ENCODE measurements at places on chromosomes 4 and X.

- no peak for DNase-seq
These were observed 2.8 kb downstream of the UPRT start for GRCh38 chrX:75276666-75277065.

- no peak for DNase-seq
These were observed 15.3 kb downstream of the CPZ start for GRCh38 chr4:8607603-8608481.

- DNase-seq, result no peak
These were observed 634.6 kb upstream of the FTHL17 start for GRCh38 chrX:31706466-31706865.

DNA sequence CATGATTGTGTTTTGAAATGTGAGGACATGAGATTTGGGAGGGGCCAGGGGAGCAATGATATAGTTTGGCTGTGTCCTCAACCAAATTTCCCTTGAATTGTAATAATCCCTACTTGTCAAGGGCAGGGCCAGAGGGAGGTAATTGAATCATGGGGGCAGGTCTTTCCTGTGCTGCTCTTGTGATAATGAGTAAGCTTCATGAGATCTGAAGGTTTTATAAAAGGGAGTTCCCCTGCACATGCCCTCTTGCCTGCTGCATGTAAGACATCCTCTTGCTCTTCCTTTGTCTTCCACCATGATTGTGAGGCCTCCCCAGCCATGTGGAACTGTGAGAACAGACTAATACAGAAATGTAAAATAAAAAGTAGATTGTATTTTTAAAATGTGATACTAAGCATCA is 1294.9 kb downstream of the ADGRL3 start:
- no peak for DNase-seq

DNA sequence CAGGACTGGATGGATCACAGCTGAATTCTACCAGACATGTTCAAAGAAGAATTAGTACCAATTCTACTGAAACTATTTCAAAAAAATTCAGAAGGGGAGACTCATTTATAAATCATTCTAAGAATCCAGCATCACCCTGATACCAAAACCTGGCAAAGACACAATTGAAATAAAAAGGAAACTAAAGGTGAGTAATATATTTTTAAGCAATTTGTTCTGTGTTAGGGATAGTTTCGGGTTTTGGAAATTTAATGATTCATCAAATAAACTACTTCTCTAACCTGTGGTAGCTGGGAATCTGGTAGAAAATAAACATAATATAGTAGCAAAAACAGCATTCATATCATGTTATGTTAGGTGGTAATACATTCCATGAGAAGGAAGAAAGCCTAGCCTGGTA is 662.2 kb upstream of the BOD1L1 start:
- DNase-seq, result no peak

- DNase-seq, result no peak
These were observed 46.0 kb downstream of the HADH start for GRCh38 chr4:108035691-108036090.

DNA sequence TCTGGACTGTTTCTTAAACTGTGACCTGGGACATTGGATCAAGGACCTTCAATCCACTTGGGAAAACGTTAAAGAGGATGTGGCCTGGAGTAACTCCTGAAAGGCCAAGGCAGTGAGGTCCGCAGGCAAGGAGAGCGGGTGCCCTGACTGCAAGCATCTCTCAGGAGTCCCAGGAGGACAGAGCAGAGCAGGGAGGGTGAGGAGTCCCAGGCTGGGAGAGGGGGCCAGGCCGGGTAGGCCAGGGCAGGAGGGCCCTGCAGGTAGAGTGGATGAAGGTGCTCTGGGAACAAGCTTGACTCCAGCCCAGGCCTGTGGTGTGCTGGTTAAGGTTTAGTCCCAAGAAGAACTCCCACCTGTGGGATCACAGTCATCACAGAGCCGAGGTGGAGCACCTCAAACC is 13.8 kb downstream of the PNMA6E start:
- no peak for DNase-seq

GRCh38 chr4:35399912-35400311 is 844.4 kb downstream of the ARAP2 start:
- no peak for DNase-seq

GRCh38 chr4:183139972-183140570 is 41.0 kb downstream of the WWC2 start:
- DNase-seq, result no peak

Measured in esophagus squamous epithelium (tissue), 5 donors.